Muscle of leg (tissue), 16 donors: ENCODE measurements at places on chromosomes 4 and X. TPM values are rescaled to one million over a fixed set of nuclear protein-coding genes. Genes with fewer than 3 reads are reported as not detected.

The SSX2B gene
- not detected for total RNA-seq

The ZNF732 gene
- 2.1 TPM for total RNA-seq

The SMIM10 gene
- 9.3 TPM for total RNA-seq

The CT45A5 gene
- 0.09 TPM for total RNA-seq

The KCNE5 gene
- total RNA-seq, result 27.6 TPM

The C4orf50 gene
- under 0.01 TPM for total RNA-seq

The CLDN34 gene
- total RNA-seq, result not detected

The BMP3 gene
- total RNA-seq, result 2.0 TPM

The C4orf36 gene
- total RNA-seq, result 0.44 TPM

The FMR1NB gene
- not detected for total RNA-seq

DNA sequence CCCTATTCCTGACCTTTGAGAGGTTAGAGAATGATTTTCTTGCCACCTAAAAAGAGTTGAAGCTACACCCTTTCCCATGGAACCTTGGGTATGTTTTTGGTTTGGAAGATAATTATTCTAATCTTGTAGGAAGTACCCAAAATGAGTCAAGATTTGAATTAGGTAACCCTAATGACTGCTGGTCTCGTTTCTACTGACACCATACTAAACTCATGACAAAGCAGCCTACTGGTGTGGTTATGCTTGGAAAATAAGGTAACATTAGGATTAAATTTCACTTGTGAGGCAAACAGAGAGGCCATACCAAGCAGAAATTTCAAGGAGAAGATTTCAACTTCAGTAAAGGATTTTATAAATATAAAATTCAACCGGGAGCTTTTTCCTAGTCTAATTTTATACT lies 107.9 kb downstream of the FBXW7 start:
- no peaks in the 10 kb centered on the region for H3K27me3 ChIP-seq
- no peaks in the 10 kb centered on the region for H3K36me3 ChIP-seq
- no peak overlapping the region for H3K27ac ChIP-seq

DNA sequence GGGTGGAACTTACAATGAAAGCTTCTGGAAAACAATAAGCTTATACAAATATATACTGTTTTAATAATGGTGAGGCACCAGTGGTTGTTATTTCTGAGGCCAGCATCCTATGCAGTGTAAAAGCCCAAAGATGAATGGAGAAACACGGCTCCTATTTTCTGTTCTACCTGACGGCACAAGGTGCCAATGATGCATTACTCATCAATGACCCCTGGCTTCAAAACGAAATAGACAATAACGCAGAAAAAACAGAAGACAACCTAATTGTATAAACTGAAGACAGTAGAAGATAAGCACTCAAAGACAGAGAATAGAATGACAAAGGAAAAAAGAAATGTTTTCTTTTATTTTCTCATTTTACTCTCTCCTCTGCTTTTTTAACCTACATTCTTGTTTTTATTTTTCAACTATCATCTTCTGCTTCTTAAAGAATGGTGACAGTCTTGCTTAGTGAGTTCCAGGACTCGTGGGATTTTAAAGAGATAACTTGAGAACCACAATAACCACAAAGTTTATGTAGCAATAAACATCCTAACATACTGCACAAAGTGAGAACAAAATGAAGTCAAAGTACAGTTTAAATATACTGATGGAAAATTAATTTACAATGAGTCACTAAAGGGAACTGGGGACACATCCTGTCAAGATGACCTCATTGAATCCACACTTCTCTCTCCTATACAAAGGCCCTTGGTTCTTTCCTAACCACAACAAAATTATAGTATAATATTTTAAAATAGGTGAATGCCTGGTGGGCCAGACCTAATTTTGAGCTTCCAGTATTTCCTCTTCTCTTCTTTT lies 169.8 kb downstream of the BTC start:
- no peaks in the 10 kb centered on the region for H3K27me3 ChIP-seq
- no peaks in the 10 kb centered on the region for H3K36me3 ChIP-seq
- peak overlapping the region; percentile 49 for H3K27ac ChIP-seq
- no peak overlapping the region for H3K4me3 ChIP-seq

- no peak overlapping the region for H3K27ac ChIP-seq
- DNase-seq, result peak; percentile 11
- H3K36me3 ChIP-seq, result no peaks in the 10 kb centered on the region
- H3K27me3 ChIP-seq, result peaks cover 9% of the 10 kb centered on the region
- no peaks in the 10 kb centered on the region for H3K4me1 ChIP-seq
These were observed 91.9 kb upstream of the TMEM164 start for GRCh38 chrX:109911046-109911445.

GRCh38 chr4:18686338-18687037 lies 664.9 kb upstream of the LCORL start:
- no peak for DNase-seq
- H3K36me3 ChIP-seq, result no peaks in the 10 kb centered on the region
- no peak overlapping the region for H3K4me3 ChIP-seq
- no peaks in the 10 kb centered on the region for H3K4me1 ChIP-seq
- H3K27me3 ChIP-seq, result no peaks in the 10 kb centered on the region

- H3K27ac ChIP-seq, result no peak overlapping the region
- H3K4me1 ChIP-seq, result peaks cover 6% of the 10 kb centered on the region
- H3K36me3 ChIP-seq, result no peaks in the 10 kb centered on the region
- H3K27me3 ChIP-seq, result peaks cover 21% of the 10 kb centered on the region
These were observed 1.8 kb downstream of the ATP11C start for GRCh38 chrX:139930916-139931645.

GRCh38 chr4:4948370-4948769 lies 70.9 kb downstream of the CYTL1 start:
- DNase-seq, result no peak
- H3K27ac ChIP-seq, result no peak overlapping the region

- no peak overlapping the region for H3K27ac ChIP-seq
- DNase-seq, result peak; percentile 73
- H3K27me3 ChIP-seq, result no peaks in the 10 kb centered on the region
These were observed 81.4 kb downstream of the CEP44 start for GRCh38 chr4:174365018-174365587.

DNA sequence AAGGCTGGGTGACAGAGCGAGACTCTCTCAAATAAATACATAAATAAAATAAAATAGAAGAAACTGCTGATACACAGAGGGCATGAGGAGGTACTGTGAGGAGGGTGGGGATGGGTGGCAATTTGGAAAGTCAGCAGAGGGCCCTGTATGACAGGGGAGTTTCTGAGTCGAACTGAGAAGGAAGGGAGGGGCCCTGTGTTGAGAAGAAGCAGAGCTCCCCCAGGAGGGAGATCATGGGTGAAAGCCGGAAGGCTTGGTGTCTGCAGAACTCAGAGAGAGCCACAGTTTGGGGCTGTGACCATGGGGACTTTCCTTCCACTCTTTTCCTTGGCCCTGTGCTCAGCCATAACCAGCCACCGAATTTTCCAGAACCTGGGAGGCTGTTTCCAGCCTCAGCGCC lies 24.8 kb upstream of the AFAP1 start:
- peaks cover 38% of the 10 kb centered on the region for H3K4me1 ChIP-seq
- H3K36me3 ChIP-seq, result no peaks in the 10 kb centered on the region
- no peak for DNase-seq
- peaks cover 2% of the 10 kb centered on the region for H3K27me3 ChIP-seq
- H3K4me3 ChIP-seq, result no peak overlapping the region

- H3K4me3 ChIP-seq, result no peak overlapping the region
- peaks cover 18% of the 10 kb centered on the region for H3K27me3 ChIP-seq
- no peak overlapping the region for H3K27ac ChIP-seq
- no peaks in the 10 kb centered on the region for H3K36me3 ChIP-seq
- H3K4me1 ChIP-seq, result no peaks in the 10 kb centered on the region
- no peak for DNase-seq
These were observed 8.0 kb downstream of the GPM6B start for GRCh38 chrX:13808865-13809264.

- peak; percentile 96 for DNase-seq
- H3K36me3 ChIP-seq, result no peaks in the 10 kb centered on the region
- H3K27me3 ChIP-seq, result peaks cover 4% of the 10 kb centered on the region
- no peak overlapping the region for H3K4me3 ChIP-seq
- peaks cover 40% of the 10 kb centered on the region for H3K4me1 ChIP-seq
These were observed 14.7 kb downstream of the SORCS2 start for GRCh38 chr4:7206911-7207567.

DNA sequence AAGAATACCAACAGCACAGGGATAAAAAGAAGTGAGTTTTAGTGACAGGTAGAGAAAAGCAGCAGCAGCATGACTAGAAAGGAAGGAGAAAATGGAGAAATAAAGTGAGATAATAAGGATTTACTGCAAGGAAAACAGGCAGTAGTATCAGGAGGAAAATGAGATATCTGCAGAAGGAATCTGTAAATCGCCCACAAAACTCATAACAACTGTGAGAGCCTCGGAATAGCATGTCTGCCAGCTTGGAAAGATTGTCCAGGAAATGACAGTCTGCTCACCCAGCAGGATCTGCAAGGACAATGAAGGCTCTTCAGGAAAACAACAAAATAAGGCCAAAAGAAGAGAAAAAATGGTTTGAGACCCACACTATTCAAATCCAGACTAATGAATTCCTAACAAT lies 47.4 kb downstream of the CXXC4 start:
- no peak overlapping the region for H3K4me3 ChIP-seq
- H3K27ac ChIP-seq, result no peak overlapping the region
- H3K27me3 ChIP-seq, result no peaks in the 10 kb centered on the region
- no peaks in the 10 kb centered on the region for H3K36me3 ChIP-seq
- peak; percentile 36 for DNase-seq
